ENCODE measurements at places on chromosomes 4 and X.

DNA sequence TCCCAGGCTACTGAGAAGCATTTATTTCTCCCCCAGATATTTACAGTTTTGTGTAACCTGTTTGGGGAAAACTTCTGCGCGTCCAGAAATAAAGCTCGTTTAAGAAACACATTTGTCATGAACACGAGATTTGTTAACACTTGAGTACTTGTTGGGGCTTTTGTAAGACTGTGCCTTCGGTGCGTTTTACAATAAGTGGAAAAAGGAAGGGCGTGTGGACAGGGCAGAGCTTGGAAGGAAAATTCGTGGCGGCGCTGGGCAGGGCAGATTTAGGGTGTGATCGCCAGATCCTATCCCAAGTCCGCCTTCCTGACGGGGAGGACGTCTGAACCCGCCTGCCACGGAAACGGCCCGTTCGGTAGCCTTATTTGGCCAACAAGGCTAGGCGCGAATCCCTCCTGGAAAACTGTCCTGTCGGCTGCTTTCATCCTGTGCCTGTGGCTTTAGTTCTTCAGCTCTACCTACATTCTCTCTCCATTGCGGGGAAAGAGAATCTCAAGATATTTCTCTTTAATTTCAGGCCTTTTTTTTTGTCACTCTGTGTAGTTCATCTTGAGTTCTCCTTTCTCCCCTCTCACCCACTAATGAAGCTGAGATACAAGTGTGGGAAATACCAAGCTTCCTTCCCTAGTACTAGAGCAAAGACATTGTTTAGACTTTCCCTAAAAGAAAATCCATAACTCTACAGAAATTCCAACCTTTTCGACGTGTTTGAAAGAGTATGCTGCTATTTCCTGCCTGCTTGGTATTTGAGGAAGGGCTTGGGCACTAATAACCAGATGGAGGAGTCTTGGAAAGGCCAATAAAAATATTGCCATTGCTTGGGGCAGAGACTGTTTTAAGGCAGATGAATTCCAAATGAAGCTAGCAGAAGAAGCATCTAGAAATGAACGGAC is 982 bp downstream of the PDLIM5 start:
- peak; percentile 39 for DNase-seq

DNA sequence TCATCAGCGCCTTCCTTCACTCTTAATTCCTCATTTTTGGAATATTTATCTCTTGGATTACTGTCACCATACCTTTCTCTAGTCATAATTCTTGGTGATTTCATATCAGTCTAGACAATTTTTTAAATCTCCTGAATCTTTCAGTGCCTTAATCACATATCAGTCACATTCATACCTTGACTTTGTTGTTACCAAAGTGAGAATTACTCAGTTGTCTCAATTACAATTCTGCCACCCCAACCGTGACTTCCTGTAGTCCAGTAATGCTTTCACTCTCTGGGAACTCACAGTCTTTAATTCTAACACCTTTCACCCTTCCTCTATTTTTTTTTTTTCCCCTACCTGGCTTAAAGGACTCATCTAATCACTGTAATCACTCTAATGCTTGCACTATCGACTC is 1275.3 kb upstream of the TENM3 start:
- DNase-seq = no peak

DNA sequence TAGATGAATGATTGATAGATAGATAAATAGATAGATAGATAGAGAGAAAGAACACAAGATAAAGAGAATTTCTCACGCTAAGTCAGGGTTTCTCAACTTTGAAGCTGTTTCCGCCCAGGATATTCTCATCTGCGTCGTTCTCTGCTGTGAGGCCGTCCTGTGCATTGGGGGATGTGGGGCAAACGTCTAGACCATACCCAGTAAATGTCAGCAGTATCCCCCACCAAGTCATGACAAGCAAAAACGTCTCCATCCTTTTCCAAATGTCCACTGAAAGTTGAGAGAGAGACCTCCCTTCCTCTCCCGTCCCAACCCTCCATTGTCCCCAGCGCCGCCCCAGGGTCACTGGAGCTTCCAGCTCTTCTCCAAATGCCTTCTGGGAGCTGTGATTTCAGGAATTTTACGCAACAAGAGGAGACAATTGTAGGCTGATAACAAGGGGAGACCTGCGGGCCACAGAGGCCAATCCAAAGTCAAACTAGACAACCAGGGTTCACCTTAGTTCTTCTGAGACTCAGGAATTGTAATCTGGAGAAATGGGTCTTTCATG is 8.9 kb upstream of the CRLF2 start:
- no peak for DNase-seq

DNA sequence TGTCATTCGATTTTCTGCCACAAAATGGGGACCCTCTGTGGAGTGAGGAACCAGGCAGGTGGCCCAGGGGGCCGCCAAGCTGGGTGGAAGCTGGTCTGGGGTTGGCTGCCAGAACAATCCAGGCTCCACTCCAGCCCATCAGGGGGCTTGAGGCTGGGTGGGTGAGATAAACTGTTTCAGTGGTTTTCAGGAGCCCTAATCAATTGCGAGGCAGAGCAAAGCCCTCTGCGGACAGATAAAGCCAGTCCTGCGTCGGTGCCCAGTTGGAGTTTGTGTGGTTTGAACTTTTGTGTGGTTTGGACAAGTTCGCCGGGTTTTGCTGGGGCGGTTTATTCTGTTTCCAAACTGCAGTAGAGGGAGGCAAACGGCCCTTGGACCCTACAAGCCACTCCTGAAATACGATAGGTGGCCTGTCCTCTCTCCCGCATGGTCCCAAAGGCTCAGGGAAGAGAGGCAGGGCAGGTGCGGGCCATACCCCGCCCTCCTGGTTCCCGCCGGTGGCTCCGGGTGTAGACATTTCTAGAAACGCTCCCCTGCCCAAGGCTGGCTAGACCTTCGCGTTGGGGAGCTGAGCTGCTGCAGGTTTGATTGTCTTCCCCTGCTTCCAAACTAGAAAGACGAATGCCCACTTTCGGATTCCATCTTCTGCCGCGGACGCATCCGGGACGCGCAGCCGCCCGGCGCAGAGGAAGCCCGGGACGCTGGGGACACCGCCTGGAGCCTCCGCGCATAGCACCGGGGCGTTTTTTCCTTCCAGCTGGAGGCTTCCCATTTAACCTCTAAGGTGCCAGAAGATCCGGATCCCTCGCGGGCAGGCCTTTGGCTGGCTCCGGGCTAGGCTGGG is 169.0 kb upstream of the BCOR start:
- peak; percentile 77 for DNase-seq

- DNase-seq = no peak
Measured at GRCh38 chrX:349196-349595, 30.6 kb upstream of the GTPBP6 start.

- DNase-seq = peak; percentile 57
Measured at GRCh38 chr4:78592088-78592783, 40.7 kb downstream of the ANXA3 start.

DNA sequence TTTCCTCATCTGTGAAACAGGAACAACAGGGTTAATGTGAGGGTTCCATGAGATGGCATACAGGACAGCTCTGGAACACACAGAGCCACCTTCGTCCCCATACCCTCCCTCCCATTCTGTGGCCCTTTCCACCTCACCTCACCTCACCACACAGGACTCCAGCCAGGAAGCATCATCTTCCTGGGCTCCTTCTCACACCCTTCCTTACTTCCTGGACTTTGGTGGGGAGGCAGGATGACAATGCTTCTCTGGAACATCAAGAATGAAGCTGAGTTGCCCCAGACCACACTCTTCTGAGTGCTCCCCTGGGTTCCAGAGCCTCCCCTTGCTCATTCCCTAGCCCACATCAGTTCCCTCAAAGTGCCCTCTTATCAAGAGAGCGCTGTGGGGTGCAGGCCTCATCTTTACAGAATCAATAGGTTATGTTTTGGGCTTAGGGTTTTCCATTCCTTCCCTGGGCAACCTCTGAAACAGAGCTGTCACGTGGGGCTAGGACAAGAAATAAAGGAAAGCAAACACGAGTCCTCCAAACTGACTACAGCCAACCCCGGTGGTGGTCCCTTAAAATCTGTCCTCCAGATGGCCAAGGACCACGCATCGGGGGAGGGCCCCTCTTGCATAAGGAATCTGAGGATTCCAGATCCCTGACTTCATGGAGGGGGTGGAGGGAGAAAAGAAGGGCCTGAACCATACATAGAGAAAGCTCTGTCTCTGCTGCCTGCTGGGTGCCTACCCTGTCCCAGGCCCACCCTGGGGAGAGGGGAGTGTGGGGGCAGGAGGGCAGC is 74.4 kb upstream of the ATP6AP2 start:
- DNase-seq = no peak

DNA sequence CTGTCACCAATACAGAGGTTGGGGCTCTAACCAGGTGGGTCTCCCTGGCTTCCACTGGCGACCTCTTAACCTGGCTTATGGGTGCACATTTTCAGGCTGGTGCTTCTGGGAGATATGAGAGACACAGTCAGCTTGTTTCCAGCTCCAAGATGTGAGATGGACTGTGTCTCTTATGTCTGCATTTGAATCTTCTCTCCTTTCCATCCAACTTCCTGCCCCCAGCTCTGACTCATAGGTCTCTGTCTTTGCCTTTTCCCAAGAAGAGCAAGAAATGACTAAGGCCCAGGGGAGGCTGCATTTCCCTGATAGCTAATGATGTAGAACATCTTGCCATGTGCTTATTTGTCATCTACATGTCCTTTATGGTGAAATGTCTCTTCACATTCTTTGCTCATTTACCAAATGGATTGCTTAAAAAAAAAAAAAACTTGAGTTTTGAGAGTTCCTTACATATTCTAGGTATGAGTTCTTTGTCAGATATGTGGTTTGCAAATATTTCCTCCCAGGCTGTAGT is 3.2 kb upstream of the UXT start:
- DNase-seq = peak; percentile 71

GRCh38 chr4:61195101-61195500 is 5.0 kb upstream of the ADGRL3 start:
- no peak for DNase-seq

DNA sequence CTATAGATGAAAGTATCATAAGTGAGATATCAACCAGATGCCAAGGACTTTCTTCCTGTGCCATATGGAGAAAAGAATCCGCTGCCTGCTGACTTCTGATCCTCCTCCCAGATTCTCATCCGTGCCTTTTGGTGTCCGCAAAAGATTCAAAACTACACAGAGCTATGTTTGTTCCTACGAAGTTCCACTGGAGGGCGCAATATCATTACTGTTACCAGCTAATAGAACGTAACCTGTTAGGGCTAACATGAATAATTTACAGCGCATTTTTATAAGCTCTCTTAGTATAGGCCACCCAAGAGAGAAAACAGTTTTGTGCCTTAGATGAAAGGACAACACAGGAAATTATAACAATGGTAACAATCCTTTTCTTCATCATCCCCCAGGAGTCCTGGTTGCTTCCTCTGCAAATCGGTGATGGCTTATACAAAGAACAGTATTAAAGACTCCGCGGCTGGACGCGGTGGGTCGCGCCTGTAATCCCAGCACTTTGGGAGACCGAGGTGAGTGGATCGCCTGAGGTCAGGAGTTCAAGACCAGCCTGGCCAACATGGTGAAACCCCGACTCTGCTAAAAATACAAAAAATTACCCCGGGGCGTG is 22.8 kb upstream of the CENPVL3 start:
- DNase-seq = peak; percentile 26

DNA sequence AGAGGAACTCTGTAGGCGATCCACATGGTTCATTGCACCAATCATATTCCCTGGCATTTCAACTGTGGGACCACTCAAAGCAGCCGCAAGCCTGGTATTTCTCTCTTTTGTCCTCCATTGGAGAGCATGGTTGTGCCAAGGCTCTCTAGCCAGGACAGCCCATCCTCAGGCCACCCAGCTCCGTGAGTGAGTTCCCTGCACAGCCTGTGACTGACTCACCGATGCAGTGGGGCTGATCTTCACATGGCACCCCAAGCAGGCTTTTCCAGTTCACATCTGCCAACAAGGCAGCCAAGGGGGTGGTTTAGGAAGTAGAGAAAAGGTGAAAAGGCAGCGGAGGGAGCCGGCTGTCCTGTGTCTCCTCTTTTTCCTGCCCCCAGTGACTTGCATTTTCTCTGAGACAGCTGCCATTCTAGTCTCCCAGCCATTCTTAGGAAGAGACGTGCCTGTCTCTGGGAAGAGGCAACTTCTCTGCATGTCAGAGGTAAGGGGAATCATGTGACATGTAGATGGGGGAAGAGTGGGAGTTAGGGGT is 69.2 kb downstream of the MID1IP1 start:
- no peak for DNase-seq

- DNase-seq = no peak
Measured at GRCh38 chr4:95304898-95305297, 243.9 kb downstream of the UNC5C start.
